Eye (tissue), 1 donor: ENCODE measurements at places on chromosomes 7 and 10.
A peak's percentile ranks its signal among the peaks of the same experiment; 100 is the strongest.

DNA sequence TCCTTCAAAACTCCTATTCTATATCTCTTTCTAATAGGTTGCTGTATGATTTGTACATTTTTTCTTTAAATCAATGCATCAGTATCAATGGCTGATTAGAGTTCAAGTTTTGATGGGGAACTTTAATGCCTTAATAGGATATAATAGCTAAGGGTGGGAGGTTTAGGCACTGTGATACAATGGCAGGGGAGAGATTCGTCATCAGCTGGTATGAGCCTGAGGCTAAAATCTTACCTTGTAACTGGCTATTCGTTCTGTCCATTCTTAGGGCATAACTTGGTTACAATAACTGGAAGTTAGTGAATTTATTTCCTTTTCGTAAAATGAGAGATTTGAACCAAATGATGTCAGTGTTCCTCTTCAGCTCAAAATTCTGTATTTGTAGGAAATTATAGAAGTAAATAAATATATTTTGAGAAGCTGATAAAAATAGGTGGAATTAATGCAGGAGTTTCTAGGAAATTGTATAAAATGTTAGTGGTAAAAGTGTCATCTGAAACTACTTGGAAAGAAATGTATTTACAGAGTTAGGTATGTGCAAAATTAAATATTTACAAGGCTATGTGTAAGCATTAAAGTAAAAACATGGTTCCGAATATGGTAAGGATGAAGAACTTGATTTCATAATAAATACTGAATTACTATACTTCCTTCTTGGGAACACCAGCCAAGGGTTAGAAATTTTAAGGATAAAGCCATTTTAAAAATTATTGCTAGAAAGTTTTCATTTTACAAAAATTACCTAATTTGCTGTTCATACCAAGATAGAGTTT lies 27.5 kb upstream of the NAMPT start:
- no peak for DNase-seq

- DNase-seq: no peak
Measured at GRCh38 chr10:91010952-91011351, 90.1 kb upstream of the ANKRD1 start.

GRCh38 chr10:5490032-5490431 lies 9.3 kb downstream of the CALML5 start:
- DNase-seq: no peak

DNA sequence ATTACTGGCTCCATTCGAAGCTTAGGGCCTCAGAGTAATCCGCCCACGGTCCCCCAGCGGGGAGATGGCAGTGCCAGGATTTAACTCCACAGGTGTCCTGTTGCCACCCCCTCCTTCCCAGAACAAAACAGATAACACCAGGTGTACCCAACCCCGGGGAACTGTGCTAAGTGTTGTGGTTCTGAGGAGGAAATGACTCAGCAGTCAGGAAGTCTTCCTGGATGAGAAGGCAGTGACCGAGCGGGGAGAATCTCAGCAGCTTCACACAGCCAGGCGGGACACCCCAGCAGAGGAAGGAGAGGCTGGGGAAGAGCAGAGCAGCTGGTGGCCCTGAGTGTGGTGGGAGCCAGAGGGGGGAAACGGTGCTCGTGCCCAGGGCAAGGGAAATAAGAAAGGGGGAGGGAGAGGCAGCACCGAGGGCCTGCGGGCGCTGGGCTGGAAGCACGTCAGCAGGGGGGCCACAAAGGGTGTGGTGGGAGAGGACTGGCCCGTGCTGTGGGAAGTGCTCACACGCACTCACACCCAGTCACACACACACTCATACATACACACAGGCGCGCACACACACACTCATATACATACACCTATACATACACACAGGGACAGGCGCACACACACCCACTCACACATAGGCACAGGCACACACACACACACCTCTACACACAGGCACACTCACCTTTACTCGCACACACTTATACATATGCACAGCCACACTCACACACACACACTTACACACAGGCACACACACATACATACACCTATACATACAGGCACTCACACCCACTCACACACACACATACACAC lies 59.8 kb upstream of the CHST15 start:
- peak; percentile 39 for DNase-seq

DNA sequence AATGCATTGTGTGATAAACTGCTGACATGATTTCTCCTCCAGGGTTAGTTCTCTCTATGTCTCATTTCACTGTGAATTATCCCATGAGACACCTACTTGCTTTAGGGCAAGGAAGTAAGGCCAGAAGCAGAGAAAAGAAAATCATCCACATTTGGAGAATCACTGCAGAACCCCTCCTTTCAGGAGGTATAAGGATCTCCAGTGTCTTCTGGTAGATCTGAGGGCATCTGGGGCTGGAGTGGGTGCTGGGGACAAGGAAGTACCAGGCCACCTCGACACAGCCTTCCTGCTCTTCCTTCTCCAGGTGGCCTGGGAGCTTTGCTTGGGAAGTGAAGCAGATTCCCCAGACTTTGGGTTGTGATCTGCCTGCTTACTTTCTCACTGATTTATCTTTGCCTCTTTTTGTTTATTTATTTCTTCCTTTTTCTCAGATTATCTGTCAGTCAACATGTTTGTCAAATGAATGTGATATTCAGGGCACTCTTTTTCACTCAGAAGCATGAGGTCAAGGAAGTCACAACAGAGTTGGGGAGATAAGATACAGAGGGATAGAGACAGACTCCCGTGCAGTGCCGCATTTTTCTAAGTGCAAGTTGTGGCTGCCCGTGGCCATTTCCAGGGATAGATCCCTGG lies 12.4 kb upstream of the CAMK2G start:
- DNase-seq: peak; percentile 41

- no peak for DNase-seq
Measured at GRCh38 chr10:88091490-88092061, 228.2 kb downstream of the PTEN start.

- no peak for DNase-seq
Measured at GRCh38 chr7:142760071-142760642, 10.6 kb upstream of the PRSS2 start.

DNA sequence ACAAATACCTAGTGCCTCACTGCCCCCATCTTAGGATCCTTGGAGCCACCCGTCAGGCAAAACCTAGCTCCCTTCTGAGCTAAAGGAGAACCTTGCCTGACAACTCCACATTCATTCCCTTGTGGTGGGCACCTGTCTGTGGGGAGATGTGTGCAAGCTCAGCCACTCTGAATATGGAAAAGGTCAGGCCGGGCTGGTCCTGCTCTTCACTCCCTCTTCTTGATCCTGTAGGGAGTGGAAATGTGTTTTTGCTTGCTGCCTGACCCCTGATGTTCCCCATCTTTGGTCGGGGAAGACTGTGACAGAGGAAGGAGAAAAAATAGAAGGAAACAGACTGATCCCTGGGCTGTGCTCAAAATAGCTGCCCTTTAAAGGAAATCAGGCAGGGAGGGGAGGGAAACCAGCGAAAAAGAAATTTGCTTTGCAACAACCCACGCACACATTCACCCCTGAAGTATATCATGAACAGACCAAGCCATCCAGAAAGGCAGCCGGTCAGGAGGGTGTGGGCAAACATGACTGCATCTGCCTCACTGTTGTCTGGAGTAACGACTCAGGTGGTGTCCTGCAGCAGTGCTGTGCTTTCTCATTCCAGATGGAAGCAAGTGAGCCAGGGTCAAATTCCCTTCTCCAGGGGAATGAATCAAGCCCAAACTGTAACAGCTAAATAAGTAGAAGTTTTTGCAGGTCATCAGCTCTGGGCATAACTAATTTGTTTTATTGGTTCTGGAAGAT lies 74.0 kb downstream of the SCRN1 start:
- DNase-seq: peak; percentile 12

DNA sequence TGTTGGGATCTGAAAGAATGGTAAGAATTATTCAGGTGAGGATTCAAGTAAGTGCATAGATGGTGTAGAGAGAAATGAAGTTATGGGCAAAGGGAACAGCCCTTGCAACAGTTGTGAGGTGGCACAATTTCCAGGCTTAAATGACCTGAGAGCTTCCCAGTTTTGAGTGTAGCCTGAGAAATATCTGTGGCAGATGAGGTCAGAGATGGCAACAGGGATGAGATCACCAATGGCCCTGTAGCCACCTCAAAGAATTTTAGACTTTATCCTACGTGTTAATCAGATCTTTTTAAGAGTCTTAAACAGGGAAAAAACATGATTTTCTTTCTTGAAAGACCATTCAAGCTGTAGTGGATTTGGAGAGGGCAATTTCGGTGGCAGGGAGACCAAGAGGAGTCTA lies 1.9 kb upstream of the NRF1 start:
- DNase-seq: no peak

- no peak for DNase-seq
Measured at GRCh38 chr10:22058201-22058600, 54.7 kb upstream of the DNAJC1 start.

- no peak for DNase-seq
Measured at GRCh38 chr10:66564287-66564686, 361.5 kb upstream of the LRRTM3 start.

GRCh38 chr10:10007957-10008356 lies 1009.7 kb upstream of the CELF2 start:
- no peak for DNase-seq

DNA sequence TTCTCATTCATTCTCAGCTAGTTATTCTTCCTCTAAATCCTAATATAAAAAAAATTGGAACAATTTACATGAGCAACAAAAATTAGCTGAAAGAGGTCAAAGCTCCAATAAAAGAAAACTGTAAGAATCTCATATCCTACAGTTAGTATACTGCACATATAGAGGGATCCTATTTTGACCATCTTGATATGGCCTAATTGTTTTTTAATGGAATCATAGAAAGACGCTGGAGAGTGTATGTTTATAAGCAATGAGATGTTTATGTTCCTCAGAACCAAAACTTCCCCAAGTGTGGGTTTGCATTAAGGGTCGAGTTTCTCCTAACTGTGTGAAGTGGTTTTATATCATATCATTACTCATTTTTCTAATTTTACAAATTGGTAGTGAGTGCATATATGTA lies 102.5 kb downstream of the VIM start:
- DNase-seq: no peak

- no peak for DNase-seq
Measured at GRCh38 chr7:155850766-155851678, 38.8 kb upstream of the SHH start.

GRCh38 chr7:153430931-153431330 lies 621.3 kb upstream of the DPP6 start:
- no peak for DNase-seq

DNA sequence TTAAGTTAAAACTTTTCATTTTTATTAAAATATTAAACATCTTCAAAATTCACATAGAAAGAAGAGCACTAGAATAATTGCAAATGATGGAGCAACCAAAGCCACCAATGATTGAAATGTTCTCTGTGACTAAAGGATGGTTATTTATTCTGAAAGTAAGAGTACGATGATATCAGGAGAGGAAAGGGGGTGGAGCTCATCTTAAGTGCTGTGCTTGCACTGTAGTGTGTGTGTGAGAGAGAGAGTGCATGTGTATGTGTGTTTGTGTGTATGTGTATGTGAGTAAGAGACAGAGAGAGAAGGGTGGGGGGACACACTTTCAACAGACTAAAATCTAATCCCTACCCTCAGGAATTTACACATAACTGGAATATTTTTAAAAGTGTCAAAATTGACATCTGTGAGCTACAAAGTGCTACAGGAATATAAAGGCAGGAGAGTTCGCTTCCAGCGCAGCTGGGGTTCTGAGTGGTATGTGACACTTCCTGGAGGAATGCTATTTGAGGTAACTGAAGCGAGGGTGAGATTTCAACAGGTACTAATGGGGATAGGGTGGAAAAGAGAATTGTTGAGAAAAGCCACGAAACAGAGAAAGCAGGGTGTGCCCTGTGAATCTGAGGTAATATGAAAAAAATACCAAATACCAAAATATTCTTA lies 57.2 kb upstream of the SMNDC1 start:
- no peak for DNase-seq

GRCh38 chr7:129457101-129457500 lies 22.9 kb downstream of the STRIP2 start:
- DNase-seq: no peak

- DNase-seq: peak; percentile 47
Measured at GRCh38 chr10:61877887-61878739, 23.4 kb upstream of the ARID5B start.

DNA sequence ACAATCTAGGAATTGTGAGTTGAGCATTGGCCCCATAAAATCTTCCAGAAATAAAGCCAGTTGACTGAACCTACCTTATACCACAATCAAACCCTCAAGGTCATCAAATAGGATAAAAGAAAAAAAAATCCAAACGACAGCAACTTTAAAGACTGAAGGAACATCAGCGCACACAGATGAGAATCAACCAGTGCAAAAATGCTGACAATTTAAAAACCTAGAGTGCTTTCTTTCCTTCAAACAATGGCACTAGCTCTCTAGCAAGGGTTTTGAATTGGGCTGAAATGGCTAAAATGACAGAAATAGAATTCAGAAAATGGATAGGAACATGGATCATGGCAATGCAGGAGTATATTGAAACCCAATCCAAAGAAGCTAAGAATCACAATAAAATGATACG lies 16.1 kb upstream of the POT1 start:
- DNase-seq: no peak

DNA sequence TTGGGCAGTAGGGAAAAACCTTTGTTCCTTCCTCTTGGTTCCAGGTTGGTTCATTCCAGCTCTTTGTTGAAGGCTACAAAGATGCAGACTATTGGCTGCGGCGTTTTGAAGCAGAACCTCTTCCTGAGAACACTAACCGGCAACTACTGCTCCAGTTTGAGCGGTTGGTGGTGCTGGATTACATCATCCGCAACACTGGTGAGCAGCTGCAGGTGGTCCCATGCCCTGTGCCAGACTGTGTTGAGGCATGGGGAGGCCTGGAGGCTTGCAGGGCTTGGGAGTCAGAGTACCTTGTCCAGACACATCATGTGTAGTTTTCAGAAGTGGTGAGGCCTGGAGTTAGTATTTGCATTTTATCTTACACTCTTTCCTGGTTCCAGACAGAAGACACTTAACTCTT lies 16.3 kb downstream of the PI4K2A start:
- DNase-seq: no peak
